Progenitor cell of endocrine pancreas (in vitro differentiated cells): ENCODE measurements at places on chromosomes 4 and X. TPM values are rescaled to one million over a fixed set of nuclear protein-coding genes. Genes with fewer than 3 reads are reported as not detected.

- H3K36me3 ChIP-seq, result no peaks in the 10 kb centered on the region
- no peaks in the 10 kb centered on the region for H3K27me3 ChIP-seq
- DNase-seq, result no peak
- H3K4me3 ChIP-seq, result no peak overlapping the region
Measured at GRCh38 chrX:115378471-115378870, 89.0 kb downstream of the LUZP4 start.

DNA sequence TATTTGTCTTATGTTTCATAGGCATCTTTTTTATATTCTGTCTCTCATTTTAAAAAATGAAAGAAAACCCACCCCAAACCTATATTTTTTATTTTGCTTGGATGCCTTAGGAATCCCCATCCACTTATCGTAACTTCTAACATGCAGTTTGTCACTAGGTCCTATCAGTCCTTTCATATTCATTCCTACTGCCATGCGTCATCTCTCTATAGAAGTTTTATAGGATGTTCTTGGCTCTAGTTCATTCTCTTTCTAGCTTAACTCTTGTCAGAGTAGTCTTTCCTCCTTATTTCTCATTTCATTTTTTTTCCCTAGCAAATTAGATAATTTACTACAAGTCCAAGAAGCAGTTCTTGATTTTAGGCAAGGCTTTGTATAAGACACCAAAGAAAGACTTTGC, 92.7 kb downstream of the LARP1B start:
- H3K36me3 ChIP-seq, result peaks cover 29% of the 10 kb centered on the region
- H3K27me3 ChIP-seq, result no peaks in the 10 kb centered on the region
- H3K4me3 ChIP-seq, result no peak overlapping the region
- H3K4me1 ChIP-seq, result no peaks in the 10 kb centered on the region

LRP2BP gene
- total RNA-seq, result 0.17 and 0.33 TPM in 2 replicates

ABLIM2 gene
- total RNA-seq, result 5.7 and 7.5 TPM in 2 replicates

DNA sequence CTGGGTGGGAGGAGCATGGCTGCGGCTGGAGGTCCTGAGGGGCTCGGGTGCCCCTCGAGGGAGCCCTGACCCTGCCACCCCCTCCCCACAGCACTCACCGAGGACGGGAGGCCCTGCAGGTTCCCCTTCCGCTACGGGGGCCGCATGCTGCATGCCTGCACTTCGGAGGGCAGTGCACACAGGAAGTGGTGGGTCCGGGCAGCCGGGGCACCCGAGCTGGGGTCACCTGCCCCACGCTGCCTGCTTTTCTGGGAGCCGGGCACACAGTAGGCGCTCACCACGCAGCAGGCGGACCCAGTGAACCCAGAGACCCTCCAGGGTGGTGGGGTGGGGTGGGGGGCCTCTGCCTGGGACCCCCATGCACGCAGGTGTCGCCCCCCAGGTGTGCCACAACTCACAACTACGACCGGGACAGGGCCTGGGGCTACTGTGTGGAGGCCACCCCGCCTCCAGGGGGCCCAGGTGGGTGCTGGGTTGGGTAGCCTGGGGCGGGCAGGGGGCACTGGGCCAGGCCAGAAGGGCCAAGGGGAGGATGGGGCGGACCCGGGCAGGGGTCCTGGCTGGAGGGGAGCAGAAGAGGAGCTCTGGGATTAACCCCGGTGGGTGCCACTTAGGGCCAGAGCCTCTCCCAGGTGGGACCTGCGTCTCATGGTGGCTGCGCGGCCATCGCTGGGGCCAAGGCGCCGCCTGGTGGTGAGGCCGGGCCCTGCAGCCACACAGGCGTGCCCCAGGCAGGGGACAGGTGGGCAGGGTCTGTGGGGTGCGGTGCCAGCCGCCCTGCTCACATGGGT, 1.4 kb downstream of the HGFAC start:
- H3K27me3 ChIP-seq, result no peaks in the 10 kb centered on the region
- no peaks in the 10 kb centered on the region for H3K36me3 ChIP-seq
- H3K27ac ChIP-seq, result no peak overlapping the region
- peak; percentile 52 for DNase-seq

RTL5 gene
- 19.4 and 21.1 TPM in 2 replicates for total RNA-seq

- H3K36me3 ChIP-seq, result no peaks in the 10 kb centered on the region
- H3K27ac ChIP-seq, result no peak overlapping the region
- no peaks in the 10 kb centered on the region for H3K4me1 ChIP-seq
Measured at GRCh38 chr4:187685247-187685646, 310.3 kb upstream of the ZFP42 start.

DNA sequence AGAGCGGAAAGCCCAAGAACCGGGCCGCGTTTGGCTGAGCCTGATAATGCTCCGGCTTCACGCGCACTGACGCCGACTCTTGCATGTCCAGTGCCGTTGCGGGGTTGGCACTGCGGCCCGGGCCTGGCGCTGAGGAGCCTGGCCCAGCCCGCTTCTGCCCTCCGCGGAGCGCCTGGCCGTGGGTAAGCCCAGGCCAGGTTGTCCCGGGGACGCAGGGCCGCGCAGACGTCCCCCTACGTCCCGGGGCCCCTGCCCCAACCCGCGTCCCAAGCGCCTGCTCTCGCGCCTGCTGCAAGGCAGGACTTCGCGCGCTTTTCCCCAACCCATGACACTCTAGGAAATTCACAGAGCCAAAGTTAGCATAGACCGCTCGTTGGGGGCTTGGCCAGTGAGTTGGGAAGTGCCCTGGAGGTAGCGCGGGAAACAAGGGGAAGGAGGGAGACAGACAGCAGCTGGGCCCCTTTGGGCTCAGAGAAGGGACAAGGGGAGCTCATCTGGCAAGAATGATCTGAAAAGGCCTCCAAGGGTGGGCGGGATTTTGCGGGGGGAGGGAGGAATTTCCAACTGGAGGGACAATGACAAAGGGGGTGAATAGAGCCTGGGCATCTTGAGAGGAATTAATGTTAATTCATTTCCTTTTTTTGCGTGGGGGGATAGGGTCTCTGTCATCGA, 665 bp upstream of the LRPAP1 start:
- peaks cover 19% of the 10 kb centered on the region for H3K27me3 ChIP-seq
- H3K4me1 ChIP-seq, result peaks cover 15% of the 10 kb centered on the region
- DNase-seq, result no peak
